ENCODE measurements at places on chromosomes 3 and 15. TPM values are rescaled to one million over a fixed set of nuclear protein-coding genes. Genes with fewer than 3 reads are reported as not detected.

ABHD10 gene
- 40.6 TPM for total RNA-seq

TMEM207 gene
- total RNA-seq = not detected

CD200R1 gene
- total RNA-seq = 0.07 TPM

NCKIPSD gene
- total RNA-seq = 18.9 TPM

LRRC3B gene
- total RNA-seq = not detected

SMAD6 gene
- total RNA-seq = 20.8 TPM

SV2B gene
- total RNA-seq = under 0.01 TPM

CCDC13 gene
- 0.36 TPM for total RNA-seq

XCR1 gene
- not detected for total RNA-seq

ROBO1 gene
- 94.4 TPM for total RNA-seq

ARID3B gene
- total RNA-seq = 2.4 TPM

SPG21 gene
- 87.0 TPM for total RNA-seq

PP2D1 gene
- not detected for total RNA-seq

CP gene
- total RNA-seq = 42.1 TPM

SYNPR gene
- total RNA-seq = not detected

NR2E3 gene
- total RNA-seq = 0.20 TPM

RBP2 gene
- not detected for total RNA-seq

RUVBL1 gene
- total RNA-seq = 41.6 TPM

PLSCR2 gene
- total RNA-seq = not detected

ZIC4 gene
- total RNA-seq = not detected

VGLL3 gene
- total RNA-seq = 93.0 TPM

CFAP100 gene
- total RNA-seq = not detected

CATSPER2 gene
- 2.0 TPM for total RNA-seq

CD200 gene
- 12.8 TPM for total RNA-seq

GRAMD1C gene
- 4.2 TPM for total RNA-seq

GOLGA8A gene
- 20.2 TPM for total RNA-seq

CCR8 gene
- not detected for total RNA-seq

IL12A gene
- total RNA-seq = 3.7 TPM

CFAP20DC gene
- 1.6 TPM for total RNA-seq
